ENCODE measurements at places on chromosomes 16 and 17.

DNA sequence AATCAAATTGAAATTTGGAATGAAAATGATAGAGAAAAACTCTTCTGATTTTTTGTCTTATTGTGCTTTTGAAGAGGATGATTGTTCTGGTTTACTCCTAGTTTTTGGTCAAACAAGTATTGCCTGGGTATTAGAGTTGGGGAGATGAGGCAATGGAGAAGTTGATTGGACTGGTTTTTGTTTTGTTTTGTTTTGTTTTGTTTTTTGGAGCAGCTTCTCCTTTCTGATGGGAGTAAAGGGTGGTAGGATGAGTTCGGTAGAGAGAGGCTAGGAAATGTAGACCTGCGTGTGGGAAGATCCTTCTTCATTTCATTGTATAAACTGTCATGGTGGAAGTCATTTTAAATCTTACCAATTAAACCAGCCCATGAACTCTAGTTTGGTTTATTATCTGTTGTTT lies 17.7 kb downstream of the ATP6V0A1 start:
- DNase-seq, result no peak

DNA sequence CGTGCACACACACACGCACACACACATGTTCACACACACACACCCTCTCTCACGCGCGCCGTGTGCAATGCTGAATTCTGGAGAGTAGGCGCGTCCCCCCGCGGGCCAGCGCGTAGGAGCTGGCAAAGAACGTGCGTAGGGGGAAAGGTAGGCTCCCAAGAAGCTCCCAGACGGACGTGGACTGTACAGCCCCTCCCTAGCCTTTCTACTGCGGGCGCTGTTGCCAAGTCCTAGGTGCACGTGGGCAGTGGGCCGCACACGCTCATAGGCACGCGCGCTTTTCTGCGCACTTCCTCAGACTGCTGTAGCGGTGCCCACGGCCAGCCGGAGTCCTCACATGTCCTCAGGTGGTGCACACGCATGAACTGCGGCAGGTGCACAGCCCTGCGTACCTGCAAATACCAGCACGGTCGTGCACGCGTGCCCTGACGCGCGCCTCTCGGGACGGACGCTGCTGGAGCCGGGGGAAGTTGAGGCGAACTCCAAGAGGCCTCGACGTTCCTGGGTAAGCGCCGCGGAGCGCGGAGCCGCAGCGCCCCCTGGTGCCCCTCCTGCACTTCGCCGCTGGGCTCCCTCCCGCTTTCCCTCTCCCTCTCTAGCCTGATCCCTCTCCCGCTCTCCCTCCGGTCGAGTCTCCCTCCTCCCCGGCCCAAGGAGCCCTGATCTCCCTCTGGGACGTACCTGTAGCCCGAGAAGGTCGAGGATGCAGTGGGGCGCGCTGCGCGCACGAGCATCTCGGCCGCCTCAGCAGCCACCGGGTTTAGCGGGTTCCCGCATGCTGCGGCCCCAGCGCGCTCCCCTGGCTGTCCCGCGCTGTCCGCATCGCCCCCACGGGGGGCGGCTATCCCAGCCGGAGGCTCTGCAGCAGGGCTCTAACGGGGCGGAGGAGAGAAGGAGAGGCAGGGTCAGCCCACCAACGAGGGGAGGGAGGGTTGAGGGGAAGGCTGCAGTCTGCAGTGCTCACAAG lies 749 bp downstream of the GRIN2A start:
- DNase-seq, result peak; percentile 88

GRCh38 chr17:38451030-38451839 lies 23.0 kb downstream of the ARHGAP23 start:
- no peak for DNase-seq

- DNase-seq, result no peak
Measured at GRCh38 chr17:1546292-1546922, 16.2 kb downstream of the PITPNA start.

- DNase-seq, result no peak
Measured at GRCh38 chr16:30738984-30739951, 9.0 kb upstream of the PHKG2 start.

- no peak for DNase-seq
Measured at GRCh38 chr16:48277158-48277557, 29.8 kb upstream of the ABCC11 start.

DNA sequence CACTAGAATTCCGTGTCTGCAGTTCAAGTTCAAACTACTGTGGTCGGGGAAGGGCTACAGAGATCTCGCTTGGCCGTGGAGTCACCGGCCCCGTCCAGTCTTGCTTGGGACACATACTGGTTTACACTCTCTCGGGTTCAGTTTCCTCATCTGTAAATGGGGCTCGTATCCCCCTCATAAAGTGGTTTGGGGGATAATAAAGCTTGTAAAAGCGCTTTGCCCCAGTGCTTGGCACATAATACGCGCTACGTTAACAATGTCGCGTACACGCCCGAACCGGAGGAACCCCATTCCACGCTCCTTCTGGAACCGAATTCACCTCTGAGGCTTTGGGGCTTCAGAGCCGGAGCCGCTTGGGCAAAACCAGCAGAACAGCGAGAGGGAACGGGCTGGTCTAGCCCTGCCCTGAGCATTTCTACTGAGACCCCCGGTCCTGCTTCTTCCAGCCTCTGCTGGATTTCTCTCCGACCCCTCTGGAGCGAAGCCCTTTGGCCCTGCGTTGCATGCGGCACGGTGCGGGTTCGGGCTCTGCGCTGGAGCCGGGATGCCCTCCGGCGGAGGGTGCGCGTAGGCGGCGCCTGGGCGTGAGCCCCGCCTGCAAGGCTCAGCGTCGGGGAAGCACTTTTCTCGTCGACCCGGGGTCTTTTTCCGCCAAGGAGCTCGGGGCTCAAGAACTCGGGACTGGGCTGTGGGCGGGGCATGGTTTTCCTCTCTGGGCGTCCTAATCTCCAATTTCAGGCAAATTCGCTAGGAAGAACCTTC lies 26.1 kb upstream of the HOXB13 start:
- DNase-seq, result peak; percentile 81

- peak; percentile 41 for DNase-seq
Measured at GRCh38 chr16:57538235-57538721, 1.9 kb upstream of the CCDC102A start.
